ENCODE measurements at places on chromosomes 1 and 21.

DNA sequence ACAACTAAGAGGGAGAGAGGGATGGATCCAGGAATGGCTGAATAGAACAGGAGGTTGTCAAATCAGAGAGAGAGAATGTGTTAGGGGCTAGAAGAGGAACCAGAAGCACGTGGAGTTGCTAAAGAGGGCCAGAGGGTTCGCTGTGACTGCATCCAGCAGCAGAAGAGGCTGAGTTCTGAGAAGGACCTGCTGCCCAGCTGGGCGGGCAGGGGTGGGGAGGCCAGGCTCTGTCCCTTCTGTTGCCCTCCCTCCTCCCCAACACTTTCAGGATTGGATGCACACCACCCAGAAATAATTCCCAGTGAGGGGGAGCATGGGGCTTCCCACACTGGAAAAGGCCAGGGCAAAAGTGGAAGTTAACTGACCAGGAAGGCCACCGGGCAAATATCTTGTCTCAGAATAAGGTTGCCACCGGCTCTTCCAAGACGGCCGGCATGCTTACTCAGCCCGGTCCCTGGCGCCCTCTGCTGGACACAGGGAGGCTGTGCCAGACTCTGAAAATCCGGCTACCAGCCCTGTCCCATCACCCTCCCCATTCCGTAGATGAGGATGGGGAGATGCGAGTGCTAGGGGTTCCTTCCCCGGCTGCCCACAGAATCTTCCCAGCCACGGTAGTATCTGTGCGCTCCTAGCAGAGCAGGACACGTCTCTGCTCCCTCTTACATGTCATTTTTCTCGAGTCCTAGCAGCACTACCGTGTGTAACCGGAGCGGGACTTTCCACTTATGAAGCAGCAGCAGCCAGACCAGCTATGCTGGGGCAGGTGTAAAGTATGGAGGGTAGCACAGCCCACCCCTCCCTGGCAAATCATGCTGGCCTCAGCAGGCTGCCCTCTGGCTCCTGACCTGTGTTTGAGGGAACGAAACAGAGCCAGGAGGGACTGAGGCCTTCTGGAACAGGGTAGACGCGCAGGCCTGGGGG, 46.8 kb upstream of the A3GALT2 start:
- peak; percentile 87 for DNase-seq

DNA sequence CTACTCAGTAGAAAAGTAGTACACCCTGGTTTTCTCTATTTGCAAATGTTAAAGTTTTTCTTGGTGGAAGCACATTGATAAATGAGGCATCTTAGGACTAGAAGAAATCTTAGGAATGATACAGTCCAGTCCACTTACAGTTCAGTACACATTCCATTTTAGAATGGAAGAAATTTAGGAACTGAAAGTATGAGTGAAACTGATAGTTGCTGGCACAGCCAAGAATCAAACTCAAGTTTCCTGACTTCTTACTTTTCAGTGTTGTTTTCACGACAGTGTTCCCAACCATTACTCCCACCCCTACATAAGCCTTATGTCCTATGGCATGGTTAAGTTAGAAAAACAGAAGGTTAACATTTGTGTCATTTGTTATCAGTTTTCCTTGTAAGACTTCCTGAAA, 258.5 kb downstream of the BACH1 start:
- DNase-seq, result no peak

DNA sequence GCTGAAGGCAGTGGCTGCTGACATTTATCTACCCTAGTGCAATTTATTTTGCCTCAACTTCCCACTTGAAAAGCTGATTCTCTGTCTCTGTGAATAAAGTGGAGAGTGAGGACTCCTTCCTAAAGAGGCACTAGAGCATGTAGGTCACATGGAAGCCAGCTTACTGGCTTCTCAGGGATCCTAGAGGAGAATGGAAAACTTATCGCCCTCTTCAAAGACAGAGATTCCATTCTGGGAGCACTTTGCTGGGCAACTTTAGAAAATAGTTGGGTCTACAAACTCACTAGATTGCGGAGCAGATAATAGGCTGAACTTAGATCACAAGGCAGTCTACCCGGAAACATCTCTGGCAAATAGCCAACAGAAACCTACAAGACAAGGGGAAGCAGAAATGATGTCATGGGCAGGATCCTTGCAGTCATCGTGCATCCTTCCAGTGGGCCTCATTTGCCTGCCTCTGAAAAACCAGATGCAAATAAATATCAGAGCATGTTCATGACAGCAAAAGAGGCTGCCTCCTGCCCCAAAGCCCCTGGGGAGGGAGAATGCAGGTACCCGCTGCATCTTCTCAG, 104.8 kb upstream of the BARHL2 start:
- DNase-seq, result no peak

DNA sequence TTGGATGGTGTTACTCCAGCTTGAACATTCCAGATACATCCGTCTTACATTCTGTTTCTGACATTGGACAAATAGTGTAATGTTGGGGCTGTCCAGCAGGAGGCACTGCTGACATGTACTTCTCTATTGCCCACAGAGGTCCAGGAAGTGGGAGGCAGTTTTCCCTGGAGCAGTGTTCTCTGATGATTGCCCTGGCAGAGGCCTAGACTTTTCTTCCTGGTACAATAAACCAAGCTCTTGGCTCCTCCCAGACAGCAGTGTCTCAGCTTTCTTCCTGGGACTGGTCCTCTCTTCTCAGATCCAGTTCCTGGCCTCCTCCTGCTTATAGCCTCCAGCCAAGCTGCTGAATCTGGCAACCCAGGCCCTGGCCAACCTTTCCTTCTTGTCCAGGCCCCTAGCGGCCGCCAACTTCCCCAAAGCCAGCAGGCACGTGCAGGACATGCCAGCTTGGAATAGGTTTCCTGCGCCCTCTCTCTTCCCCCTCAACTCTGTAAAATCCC, 14.9 kb upstream of the IFNLR1 start:
- no peak for DNase-seq

DNA sequence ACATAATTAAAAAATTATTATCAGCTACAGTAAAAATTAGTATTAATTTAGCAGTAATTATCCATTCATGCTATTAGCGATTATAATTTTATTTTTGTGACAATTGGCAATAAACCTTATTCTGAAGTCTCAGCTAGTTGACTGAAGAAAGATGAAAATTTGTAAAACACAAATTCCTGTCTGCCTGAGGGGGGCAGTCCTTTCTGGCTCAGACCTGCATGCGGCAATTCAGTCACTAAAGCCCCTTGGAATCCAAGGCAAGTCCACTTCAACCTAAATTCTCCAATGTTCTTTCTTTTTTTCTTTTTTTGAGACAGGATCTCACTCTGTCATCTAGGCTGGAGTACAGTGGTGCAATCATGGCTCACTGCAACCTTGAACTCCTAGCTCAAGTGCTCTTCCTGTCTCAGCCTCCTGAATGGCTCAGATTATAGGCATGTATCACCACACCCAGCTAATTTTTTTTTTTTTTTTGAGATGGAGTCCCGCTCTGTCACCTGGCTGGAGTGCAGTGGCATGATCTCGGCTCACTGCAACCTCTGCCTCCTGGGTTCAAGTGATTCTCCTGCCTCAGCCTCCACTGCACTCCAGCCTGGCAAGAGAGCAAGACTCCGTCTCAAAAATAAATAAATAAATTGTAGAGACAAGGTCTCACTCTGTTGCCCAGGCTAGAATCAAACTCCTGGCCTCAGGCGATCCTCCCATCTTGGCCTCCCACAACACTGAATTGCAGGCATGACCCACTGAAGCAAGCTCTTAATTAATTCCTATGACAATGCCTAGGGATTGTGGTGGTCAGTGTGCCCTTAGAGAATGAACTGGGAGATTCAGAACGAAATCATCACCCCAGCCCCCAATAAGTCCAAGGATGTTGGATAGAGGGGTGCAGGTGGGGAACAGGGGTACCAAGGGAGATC, 24.2 kb upstream of the ITPKB start:
- DNase-seq, result no peak

GRCh38 chr1:92444351-92444750, 42.4 kb downstream of the GFI1 start:
- no peak for DNase-seq

- no peak for DNase-seq
Observed at GRCh38 chr1:167668108-167668507, 38.1 kb downstream of the RCSD1 start.

DNA sequence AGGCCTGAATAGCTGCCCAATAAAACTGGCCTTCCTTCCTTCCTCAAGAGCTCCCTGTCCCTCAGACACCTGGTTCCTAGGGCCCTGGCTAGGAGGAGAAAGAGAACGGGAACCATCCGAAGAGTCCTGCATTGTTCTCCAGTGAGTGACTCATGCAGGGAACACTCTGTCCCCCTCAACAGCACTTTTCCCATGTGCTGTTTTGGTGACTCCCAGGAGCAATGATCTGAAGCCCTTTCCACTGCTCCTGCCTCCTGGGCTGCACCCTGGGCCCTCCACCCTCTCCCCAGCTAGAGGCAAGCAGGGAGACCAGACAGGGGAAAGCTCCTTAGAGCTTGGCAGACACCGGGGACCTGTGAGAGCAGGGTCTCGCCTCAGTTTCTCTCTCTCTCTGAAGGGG, 18.9 kb downstream of the TNNT2 start:
- no peak for DNase-seq

DNA sequence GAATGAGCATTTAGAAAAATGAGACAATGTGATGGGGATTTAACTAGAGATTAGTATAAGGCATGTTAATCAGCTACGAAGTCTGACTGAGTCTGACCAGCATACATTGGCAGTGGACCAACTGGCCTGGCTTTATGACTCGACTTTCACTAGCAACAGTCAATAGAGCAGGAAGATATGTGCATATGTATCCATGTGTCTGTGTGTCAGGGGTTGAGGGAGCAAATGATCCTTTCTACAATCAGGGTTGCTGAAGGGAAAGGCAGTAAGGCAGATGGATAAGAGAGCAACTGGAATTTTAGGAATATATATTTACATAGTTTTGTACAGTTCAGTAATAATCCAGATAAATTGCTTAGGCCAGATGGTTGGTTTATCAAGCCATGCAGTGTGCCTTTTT, 645.6 kb downstream of the PLA2G4A start:
- no peak for DNase-seq

- DNase-seq, result no peak
Observed at GRCh38 chr1:28046716-28047115, 41.7 kb downstream of the EYA3 start.

DNA sequence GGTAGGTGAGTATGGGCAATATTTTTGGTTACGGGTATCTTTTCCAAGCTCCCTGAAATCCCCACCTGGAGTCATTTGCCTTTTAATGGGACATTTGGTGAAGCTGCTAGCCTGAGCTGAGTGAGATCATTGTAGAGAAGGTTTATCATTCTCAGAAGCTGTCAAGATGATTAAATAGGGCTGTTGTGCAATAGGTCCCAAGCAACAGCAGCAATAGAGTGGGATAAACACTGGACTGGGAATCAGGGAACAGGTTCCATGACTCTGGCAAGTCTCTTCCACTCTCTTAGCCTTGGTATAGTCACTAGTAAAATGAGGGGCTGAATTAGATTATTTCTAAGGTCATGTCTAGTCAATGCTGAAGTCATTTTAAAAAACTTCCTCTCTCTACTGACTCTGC, 30.3 kb upstream of the FAM78B start:
- no peak for DNase-seq

DNA sequence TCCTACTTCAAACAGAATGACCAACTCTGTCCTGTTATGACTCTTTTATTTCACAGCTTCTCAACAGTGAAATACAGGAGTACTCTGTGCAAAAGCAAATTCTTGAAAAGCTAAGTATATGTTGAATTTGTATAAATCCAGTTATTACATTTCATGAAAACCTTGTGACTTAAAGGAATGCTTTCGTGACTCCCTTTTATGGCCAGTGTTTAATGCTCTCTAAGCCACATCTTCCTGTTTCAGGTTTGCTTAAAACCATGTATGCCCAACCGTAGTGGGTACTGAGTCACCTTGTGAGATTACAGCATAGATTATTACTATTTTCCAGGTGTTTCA, 40.2 kb upstream of the KIF1B start:
- DNase-seq, result peak; percentile 25
